ENCODE measurements at places on chromosomes 2 and 18.

GRCh38 chr2:128234613-128235012 lies 84.1 kb downstream of the HS6ST1 start:
- no peak for DNase-seq

- peak; percentile 74 for DNase-seq
Measured at GRCh38 chr2:86035883-86036668, 69.6 kb downstream of the POLR1A start.

GRCh38 chr2:70797506-70797905 lies 7.1 kb upstream of the FIGLA start:
- DNase-seq, result no peak

DNA sequence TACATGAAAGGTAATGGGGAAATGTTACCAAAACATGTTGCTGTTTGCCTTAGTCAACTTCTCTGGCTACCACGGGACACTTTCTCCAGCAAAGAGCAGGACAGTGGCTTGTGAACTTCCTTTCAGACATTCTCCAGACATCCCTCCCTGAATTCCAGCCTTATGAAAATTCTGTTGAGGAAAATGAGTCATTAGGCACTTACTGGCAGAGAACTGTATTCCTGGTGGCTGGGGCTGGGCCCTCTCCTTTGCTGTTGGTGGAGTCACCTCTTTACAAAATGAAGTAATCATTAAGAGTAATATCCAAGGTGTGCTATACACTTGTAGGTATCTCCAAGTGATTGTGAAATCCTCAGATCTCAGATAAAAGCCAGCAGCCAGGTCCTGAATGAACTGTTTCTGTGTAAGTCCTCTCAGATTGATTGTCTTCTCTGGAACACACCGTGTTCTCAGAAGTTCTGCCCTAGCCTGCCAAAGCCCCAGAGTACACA lies 1.3 kb upstream of the FAP start:
- peak; percentile 66 for DNase-seq

DNA sequence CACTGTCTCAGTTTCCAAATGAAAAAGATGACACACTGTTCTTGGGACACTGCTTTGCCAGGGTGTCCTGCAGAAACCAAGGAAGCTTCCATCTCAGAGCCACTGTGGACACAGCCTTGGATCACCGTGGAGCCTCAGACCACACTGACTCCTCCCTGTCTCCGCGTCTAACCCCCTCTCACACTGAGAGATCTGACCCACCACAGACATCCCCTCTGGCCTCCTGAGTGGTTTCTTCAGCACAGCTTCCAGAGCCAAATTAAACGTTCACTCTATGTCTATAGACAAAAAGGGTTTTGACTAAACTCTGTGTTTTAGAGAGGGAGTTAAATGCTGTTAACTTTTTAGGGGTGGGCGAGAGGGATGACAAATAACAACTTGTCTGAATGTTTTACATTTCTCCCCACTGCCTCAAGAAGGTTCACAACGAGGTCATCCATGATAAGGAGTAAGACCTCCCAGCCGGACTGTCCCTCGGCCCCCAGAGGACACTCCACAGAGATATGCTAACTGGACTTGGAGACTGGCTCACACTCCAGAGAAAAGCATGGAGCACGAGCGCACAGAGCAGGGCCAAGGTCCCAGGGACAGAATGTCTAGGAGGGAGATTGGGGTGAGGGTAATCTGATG lies 113.4 kb upstream of the PKDCC start:
- no peak for DNase-seq

DNA sequence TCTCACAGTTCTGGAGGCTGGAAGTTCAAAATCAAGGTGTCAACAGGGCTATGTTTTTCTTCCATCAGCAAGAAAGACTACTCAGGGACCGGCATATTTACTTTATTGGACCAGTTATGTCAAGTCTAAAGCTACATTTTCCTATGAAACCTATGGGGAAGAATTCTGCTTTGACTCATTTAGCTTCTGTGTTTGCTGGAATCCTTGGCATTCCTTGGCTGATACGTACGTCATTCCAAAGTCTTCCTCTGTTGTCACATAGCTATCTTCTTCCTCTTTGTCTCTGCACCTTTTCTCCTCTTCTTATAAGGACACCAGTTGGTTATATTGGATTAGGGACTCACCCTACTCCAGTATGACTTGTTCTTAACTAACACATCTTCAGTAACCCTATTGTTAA lies 137.4 kb upstream of the FBXO11 start:
- no peak for DNase-seq

DNA sequence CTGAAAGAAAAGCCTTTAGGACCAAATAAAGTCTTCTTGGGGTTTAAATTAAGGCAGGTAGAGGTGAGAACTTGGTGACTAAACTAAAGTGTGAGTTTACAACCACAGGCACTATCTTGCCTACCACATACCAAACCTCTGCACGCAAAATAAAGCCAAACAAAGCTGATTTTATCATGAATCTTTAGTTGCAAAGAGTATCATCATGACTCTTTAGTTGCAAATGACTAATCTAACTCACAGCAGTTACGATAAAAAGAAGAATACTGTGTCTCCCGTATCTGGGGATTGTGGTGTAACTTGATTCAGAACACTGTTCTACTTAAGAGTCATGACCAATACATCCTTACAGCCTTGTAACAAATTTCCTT lies 11.2 kb downstream of the CFAP210 start:
- DNase-seq, result no peak

DNA sequence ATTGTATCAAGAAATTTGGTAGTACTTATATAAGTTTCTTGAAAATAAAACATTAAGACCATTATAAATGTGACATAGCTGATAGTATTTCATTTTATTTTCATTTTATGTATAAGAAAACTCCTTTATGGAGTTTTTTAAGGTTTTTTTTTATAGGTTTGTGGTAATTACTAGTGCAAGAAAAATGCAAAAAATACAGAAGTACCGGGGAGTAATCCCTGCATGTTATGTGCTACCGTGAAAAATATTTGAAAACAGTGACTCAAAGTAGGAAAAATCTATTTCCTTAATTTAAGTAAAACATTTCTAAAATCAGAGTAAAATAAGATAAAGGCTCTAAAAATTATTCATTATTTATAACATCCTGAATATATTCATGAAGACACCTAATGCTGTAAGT lies 21.6 kb downstream of the ZSWIM2 start:
- DNase-seq, result no peak

- DNase-seq, result peak; percentile 12
Measured at GRCh38 chr2:54394392-54394791, 61.7 kb upstream of the SPTBN1 start.

DNA sequence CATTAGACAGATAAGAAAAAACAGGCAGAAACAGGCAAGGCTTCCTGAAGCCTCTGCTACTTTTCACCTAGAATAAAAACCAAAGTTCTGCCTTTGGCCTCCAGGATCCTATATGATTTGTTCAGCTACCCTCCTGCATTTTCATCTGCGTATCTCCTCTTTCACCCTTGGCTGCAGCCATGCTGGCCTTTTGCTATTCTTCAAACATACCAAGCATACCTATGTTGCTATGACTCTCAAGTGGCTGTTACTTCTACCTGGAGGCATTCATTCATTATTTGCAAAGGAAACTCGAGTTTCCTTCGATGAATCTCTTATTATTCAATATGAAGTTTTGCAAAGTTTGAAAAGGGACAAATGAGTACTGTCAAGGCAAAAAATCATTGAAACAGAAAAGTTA lies 106.4 kb upstream of the HNMT start:
- DNase-seq, result no peak

DNA sequence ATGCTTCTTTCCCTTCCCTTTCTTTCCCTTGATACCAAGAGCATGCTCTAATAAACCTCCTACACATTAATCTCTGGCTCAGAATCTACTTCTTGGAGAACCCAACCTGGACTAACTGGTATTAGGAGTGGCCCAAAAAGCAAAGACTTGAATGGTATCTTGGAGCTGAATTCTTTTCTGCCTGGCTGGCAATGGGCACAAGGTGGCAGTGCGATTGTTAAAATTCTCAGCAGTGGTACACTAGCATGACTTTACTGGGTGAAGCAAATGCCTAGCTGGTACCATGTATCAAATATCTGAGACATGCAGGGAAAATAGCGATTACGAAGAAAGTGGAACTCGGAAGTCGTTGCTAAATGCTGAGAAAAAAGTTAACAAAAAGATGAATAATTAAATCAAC lies 376.1 kb downstream of the XIRP2 start:
- DNase-seq, result peak; percentile 6

DNA sequence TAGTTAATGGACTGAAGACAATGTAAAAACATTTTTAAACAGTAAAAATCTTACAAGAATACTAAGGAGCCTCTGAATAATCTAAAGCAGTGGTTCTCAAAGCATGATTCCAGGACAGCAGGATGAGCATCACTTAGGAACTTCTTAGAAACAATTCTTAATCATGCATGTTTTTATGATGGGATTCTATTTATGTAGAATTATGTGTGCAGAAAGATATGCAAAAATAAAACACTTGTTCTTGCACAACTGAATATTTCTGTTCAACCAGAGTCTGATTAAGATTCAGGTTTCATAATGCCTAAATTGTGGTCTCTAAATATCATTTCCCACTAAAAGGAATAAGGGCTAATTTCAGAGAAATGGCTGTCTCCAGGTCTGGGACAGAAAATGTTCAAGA lies 69.2 kb upstream of the MTIF2 start:
- DNase-seq, result peak; percentile 70

DNA sequence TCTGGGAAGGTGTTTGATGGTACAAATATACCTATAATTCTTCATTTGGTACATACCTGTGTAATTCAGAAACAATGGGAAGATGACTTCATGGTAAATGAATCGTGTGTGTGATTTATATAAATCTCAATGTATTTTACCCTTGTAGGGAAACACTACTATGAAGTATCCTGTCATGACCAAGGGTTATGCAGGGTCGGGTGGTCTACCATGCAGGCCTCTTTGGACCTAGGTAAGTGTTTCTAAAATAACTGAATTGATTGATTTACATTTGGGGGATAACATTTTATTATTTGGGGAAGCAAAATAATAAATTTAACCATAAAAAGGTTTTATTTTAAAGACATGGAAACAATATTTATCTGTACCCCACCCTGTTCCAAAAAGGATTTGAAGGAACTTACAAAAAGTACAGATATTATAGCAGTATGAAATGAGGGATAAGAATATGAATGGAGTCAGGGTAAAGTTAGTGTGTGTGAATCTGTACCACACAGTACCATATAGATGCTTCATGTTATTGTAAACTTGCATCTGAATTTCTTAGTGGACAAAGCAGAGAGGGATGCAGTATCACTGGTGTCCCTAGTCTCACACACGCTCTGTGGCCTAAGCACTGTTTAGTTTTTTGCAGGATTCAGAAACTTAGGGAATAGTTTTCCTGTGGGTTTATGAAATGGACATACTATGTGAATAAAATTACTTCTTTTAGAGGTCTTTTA lies 11.5 kb downstream of the DDX1 start:
- no peak for DNase-seq

GRCh38 chr2:20418519-20418918 lies 28.4 kb upstream of the RHOB start:
- no peak for DNase-seq

DNA sequence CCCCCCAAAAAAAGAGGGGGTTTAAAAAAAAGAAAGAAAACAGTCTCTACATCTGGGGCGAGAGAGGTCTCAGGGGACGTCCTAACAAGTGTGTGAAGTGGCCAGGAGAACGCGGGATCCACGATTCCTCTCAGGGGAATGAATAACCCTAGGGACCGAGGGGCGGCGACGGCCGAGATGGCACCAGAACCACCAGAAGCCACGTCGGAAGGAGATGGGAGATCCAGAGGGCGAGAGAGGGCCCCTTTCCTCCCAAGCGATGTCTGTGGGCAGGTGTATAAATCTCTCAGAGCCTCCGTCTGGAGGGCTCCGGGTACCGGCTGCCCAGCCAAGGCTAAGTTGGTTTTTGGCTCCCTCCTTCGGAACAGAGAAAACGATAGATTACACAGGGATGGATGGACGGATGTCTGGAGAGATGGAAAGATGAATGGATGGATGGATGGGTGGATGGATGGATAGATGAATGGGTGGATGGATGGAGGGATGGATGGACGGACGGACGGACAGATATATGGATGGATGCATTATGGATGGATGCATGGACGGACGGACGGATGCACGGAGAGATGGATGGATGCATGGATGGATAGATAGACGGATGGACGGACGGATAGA lies 1.7 kb downstream of the EPHA4 start:
- peak; percentile 24 for DNase-seq

DNA sequence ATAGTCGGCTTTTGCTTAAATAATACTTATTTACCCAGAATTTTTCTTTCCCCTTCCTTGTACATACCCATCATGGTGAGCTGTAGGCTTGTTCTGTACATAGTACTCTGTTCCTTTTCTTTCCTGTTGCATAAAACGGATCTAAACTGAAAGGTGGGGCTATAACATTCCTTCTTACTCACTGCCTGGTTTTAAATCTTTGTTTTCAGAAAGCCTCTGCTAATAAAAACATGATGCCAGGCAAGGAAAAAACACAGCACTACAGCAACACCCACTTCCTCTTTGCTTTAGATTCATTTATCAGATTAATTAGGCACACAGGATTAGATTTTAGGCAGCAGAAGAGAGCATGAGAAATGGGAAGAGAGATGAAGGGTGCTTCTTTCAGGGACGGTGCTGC lies 19.6 kb upstream of the STON1 start:
- DNase-seq, result peak; percentile 72

- DNase-seq, result no peak
Measured at GRCh38 chr2:147630585-147630984, 214.2 kb upstream of the ACVR2A start.

DNA sequence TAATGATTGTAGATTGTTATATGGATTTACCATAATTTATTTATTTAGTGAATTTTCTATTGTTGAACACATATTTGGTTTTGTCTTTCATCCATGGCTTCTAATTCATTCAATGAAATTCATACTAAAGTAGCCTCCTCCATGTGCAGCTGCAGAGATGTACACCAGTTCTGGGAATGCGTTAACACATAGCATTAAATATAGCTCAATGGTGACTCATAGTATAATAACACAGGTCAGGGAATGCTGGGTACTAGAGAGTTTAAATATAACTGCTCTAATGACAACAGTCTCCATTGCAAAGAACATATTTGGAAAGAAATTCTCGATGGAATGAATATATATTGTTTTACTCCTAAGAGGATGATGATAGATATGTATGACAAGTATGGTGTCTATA lies 1190.2 kb upstream of the NRXN1 start:
- peak; percentile 6 for DNase-seq

- DNase-seq, result no peak
Measured at GRCh38 chr2:196594158-196594557, 45.4 kb upstream of the CCDC150 start.

- DNase-seq, result no peak
Measured at GRCh38 chr2:23002234-23002633, 382.7 kb upstream of the KLHL29 start.

DNA sequence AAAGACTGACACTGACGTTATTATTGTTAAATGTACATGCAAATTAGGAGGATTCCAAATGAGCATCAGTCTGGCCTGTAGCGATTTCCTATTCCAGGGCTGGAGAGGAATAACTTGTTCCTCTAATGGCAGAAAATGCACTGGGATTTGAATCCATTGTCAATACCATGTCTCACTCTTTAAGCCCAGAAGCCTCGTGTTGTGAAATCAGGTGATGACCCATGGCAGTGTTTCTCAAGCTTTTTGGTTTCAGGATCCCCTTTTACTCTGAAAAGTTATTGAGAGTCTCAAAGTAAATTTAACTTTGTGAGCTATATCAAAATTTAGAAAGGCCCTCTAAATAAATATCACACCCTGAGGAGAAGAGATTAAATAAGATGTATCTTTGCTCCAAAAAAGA lies 279.2 kb downstream of the GALR1 start:
- DNase-seq, result no peak
